Natural killer cell treated with Interleukin-12 subunit alpha and Interleukin-12 subunit beta and Interleukin-15 and Interleukin-18, amount 100 ng/mL, for 72 hours (primary cell): ENCODE measurements at places on chromosomes 7 and 10. TPM values are rescaled to one million over a fixed set of nuclear protein-coding genes. Genes with fewer than 3 reads are reported as not detected.

- no peak for DNase-seq
Observed at GRCh38 chr7:132455378-132455777, 120.9 kb downstream of the PLXNA4 start.

GRCh38 chr10:129531195-129531968, 64.3 kb downstream of the MGMT start:
- no peak for DNase-seq

The TEX47 gene
- total RNA-seq = not detected

GRCh38 chr10:117646718-117647117, 104.2 kb downstream of the EMX2 start:
- DNase-seq = no peak

DNA sequence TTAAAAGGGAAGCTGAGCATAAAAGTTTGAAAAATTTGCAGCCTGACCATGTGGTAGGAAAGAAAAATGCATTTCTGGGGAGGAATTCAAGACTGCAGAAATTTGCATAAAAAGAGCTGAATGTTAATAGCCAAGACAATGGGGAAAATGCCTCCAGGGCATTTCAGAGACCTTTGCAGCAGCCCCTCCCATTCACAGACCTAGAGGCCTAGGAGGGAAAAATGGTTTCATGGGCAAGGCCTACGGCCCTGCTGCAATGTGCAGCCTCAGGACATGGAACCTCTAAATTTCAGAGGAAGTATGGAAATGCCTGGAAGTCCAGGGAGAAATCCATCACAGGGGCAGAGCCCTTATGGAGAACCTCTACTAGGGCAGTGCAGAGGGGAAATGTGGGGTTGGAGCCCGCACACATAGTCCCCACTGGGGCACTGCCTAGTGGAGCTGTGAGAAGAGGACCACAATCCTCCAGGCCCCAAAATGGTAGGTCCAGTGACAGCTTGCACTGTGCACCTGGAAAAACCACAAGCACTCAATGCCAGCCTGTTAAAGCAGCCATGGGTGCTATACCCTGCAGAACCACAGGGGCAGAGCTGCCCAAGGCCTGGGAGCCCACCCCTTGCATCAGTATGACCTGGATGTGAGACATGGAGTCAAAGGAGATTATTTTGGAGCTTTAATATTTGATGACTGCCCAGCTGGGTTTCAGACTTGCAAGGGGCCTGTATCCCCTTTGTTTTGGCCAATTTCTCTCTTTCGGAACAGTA, 243.8 kb downstream of the DNAJB9 start:
- DNase-seq = no peak

The NRBF2 gene
- total RNA-seq = 32.8 TPM

GRCh38 chr7:51134013-51134441, 182.6 kb downstream of the COBL start:
- no peak for DNase-seq

- DNase-seq = no peak
Observed at GRCh38 chr7:31371621-31372020, 31.1 kb upstream of the NEUROD6 start.

The AKR1D1 gene
- total RNA-seq = not detected

DNA sequence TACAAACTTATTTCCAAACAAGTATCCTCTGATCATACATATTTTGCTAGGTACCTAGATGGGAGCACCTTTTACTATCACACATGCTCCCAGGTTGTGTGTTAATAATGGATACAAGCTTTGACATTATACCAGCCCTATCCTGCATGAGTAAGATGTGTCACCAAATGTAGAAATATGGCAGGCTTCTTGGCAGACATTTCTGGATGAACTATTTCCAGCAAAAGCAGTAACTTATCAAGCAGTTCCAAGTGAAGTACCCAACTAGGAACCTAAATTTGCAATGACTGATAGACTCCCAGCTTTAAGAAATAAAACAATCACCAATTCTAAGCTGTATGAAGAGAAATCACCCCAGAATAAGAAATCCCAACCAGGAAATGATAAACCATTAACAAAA, 103.7 kb upstream of the TMEM72 start:
- DNase-seq = no peak

GRCh38 chr7:97844036-97844435, 28.2 kb downstream of the ASNS start:
- DNase-seq = no peak

The CCDC7 gene
- 14.9 TPM for total RNA-seq

DNA sequence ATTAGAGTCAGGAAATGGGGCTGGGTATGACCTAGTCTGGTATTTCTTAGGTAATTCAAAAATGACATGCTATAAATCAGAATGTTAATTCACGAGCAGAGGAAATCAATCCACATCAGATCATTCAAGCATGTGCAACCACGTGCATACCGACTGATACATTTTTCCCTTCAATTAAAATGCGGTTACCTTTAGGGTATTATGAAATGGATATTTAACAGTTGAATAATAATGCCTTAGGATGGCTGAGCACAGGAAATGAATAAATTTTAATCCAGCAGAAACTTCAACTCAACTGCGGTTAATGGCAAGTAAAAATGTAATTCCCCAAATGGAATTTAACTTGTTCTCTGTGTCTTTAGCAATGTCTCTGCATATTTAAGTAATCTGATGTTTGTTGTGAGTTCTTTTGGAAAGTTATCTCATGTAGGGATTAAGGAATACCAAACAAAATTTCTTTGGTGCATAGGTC, 9.2 kb downstream of the CPA2 start:
- DNase-seq = no peak

GRCh38 chr7:90430614-90431460, 27.6 kb downstream of the CLDN12 start:
- DNase-seq = no peak

The ZNF503 gene
- 0.11 TPM for total RNA-seq

GRCh38 chr10:3828404-3829155, 43.6 kb upstream of the KLF6 start:
- no peak for DNase-seq

DNA sequence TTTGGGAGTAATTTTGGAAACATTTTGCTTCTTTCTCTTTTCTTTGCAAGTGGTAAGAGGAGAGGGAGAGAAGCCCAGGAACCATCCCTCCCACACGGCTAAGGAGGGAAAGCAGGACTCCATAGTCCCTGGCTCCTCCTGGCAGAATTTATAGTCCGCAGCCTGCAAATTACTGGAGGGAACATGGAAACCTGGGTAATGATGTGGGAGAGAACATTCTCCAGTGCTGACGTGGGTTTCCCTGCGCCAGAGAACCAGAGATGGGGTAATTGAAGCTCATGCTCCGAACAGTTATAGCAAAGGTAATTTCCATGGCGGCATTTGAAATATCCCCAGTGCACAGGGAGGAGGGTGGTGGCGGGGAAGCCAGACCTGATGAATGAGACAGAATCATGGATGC, 320.4 kb downstream of the RPS24 start:
- DNase-seq = no peak

DNA sequence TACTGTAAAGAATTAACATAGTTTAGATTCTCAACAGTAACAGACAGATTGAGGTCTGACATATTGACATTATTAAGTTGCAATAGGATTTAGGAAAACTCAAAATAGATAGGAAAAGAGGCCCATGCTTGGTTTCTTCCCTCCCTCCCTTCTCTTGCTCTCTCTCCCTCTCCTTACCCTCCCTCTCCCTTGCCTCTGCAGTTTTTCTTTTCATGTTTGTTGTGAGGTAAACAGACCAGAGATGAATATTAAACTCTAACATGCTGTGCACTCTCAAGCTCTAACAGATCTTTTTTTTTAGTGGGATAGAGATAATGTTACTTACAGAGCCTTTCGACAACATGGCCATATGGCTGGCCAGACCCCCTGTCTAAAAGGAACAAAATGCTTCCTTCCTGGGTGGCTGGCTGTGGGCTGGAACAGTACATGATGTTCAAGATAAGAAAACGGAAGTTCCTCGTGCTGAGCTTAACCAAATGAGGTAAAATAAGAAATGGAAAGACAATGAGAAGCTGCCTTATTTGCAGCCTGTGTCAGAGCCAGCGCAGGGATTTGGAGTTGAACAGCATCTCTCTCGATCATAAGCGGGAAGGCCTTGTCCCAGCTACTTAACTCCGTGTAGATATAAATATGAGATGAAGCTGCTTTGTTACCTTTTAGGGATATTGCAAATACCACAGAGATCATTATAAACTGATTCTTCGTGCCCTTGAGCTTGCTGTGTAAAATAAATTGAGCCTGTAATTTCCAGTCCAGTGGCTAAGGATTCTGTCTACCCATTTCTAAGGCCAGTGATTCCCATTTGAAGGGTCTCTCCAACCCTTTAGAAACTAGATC, 391.9 kb upstream of the NPVF start:
- DNase-seq = no peak

The MEIG1 gene
- not detected for total RNA-seq

The ADAMTS14 gene
- 0.61 TPM for total RNA-seq

- no peak for DNase-seq
Observed at GRCh38 chr10:74589851-74590250, 236.5 kb upstream of the KAT6B start.

DNA sequence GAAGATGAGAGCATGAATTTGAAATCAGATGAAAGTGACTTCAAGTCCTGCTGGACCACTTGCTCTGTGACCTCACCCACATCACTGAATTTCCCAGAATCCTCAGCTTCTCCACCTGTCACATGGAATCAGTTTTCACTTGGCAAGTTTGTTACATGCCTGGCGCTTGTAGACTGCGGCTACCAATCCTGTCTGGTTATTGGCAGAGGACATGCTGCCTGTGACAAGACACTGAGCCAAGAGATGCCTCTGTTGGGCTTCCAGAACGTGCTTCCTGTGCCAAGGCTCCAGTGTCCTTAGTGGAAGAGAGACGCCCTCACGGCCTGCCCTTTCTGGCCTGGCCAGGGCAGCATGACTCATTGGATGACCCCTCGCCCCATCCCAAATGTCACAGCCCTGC, 4.4 kb upstream of the MYL10 start:
- no peak for DNase-seq

GRCh38 chr10:131579251-131580071, 267.9 kb upstream of the TCERG1L start:
- DNase-seq = no peak

DNA sequence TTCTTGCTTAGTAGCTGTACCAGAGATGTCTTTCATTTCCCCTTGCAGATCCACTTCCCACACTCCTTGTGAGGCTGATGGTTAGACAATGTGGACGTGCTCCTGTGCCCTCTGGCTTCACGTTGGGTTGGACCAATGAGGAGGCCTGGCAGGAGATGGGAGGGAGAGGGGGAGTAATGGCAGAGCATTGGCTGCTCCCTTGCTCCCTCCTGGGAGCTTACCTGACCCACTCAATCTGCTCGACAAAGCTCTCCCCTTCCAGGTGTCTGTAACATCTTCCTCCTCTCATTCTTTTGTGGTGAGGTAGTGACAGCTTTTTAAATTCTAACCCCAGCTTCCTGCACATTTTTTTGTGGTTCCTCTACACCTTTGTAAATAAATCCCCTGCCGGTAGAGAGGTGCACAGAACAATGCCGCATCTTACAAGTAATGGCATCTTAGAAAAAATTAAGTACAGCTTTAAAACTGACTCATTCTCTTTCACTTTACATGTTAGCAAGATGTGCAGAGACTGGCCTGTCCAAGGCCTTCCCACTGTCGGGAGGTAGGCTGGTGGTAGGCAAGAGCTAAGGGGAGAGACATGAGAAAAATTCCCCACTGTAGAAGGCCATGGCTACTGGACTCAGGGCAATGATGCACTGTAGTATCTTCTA, 134.3 kb downstream of the HTR7 start:
- no peak for DNase-seq

The PDZD7 gene
- total RNA-seq = 0.17 TPM

- no peak for DNase-seq
Observed at GRCh38 chr10:102621443-102622325, 22.6 kb upstream of the TRIM8 start.

- no peak for DNase-seq
Observed at GRCh38 chr7:102866535-102867215, 46.1 kb upstream of the LRRC17 start.

DNA sequence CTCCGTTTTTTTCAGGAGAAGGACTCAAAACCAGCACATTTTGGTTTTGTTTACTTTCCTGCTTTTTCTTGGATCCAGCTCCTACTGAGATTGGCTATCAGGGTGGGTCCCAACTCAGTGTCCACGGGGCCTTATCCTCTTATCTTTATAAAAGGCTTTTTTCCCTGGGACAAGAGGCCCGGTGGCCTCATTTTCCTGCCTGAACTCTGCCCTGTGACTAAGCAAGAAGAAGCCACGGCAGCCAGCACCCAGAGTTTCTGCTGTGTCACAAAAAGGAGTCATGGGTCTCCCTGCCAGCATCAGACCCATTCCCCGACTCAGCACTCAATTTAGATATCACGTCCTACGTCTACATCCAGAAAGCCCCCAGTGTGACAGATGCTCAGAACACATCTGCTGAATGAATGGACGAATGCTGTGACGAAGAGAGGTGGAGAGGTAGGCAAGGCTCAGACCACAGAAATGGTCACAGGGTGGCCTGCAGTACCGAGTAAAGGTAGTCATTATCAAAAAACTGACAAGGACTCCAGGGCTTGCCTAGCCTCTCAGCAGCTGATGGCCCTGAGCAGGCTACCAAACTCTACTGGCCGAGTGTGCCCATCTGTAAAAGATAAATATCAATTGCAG, 16.7 kb downstream of the DLG5 start:
- no peak for DNase-seq

DNA sequence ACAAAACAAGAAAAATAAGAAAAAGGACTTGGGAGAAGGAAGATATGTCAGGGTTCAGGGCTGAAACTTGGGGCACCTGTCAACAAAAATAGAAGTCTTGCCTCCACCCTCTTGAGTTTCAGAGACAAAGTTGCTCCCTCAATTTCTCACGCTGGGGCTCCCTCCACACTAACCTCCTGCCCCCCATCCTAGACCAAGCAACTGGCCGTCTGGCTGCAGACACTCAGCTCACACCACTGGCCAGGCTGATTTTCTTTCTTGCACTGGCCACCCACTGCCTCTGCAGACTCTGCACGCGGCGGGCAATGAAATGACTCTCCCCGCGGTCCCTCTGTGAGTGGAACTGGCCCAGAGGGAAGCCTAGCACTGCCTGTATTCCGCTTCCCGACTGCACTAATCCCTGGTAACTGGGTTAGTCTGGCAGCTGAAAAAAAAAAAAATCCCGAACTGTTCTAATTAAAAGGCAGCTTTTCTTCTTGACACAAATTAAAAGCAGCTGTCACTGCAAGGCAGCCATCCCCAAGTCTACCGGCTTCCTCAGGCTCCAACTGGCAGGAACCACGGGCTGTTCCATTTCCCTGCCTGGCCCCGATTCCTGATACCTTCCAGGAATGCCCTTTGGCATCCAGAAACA, 83.5 kb downstream of the SPDYE5 start:
- no peak for DNase-seq

- peak; percentile 77 for DNase-seq
Observed at GRCh38 chr7:69598081-69598486, at the start of gene AUTS2. Gene AUTS2 (plus strand): TSS chr7:69598475. CDS start chr7:69599654, 1,179 bp downstream.

DNA sequence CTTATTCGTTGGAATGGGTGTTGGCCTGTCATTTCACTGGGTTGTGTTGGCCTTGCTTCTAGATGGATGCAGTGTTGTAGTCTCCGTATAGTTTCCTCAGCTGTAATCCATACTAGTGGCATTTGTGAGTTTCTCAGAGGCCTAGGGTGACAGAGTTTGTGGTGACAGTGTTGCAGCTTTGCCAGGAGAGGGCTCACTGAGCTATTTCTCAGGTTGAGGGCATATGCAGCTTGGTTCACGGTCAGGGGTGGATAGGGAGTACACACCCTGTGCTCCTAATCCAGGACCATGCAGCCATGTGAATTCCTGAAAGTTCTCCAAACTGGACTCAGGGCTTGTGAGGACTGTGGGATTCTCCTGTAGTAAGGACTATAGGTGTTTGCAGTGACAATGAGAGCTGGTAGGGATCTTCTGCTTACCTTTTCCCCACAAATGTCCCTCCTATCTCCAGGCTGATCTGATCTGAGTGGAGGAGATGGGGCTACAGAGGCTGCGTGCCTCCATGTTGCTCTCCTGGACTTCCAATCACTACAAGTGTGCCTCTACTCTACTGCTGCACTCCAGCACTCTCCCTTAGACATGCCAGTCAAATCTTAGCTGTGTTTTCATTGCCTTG, 229.0 kb downstream of the STK31 start:
- DNase-seq = no peak
